ENCODE measurements at places on chromosomes 5 and 9.

- DNase-seq, result no peak
Observed at GRCh38 chr5:127392762-127393161, 102.2 kb downstream of the MEGF10 start.

DNA sequence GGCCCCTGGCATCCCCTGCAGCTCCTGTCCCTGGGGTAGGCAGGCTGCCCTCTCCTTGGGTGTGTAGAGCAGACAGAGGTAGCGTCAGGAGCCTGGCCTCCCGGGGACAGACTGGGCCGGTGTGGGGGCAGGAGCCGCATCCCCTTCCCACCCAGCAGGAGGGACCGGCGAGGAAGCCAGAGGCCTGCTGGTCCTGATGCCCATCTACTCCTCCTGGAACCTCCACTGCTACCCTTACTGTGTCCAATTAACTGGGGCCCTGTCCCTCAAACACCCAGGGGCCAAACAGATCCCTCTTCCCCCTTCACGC is 15.6 kb downstream of the RALGDS start:
- no peak for DNase-seq

DNA sequence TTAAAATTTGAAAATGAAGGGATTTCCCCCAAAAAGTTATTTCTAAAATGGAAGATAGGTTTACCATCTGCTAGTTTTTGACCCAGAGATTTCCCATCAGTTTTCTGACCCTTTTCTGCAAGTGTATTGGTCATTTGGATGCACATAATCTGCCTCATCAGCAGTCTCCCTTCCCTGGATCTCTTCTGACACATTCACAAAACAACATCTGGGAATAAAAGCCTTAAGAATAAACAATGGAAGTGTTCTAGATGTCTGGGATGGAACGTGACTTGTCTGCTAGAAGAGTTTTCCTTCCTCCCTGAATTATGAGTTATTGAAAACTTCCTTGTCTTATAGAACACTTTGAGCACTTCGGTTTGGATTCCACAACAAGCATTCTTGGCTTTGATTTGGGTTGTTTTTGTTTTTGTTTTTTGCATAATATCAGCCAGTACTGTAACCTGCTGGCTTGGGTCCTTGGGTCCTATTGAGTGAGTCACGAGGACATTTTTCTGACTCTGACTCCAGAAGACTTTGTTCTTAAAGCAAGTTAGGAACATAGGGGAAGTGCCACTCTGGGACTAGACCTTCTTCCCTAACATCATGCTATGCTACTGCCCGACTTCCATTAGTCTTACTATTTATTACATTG is 18.2 kb upstream of the ESM1 start:
- no peak for DNase-seq

DNA sequence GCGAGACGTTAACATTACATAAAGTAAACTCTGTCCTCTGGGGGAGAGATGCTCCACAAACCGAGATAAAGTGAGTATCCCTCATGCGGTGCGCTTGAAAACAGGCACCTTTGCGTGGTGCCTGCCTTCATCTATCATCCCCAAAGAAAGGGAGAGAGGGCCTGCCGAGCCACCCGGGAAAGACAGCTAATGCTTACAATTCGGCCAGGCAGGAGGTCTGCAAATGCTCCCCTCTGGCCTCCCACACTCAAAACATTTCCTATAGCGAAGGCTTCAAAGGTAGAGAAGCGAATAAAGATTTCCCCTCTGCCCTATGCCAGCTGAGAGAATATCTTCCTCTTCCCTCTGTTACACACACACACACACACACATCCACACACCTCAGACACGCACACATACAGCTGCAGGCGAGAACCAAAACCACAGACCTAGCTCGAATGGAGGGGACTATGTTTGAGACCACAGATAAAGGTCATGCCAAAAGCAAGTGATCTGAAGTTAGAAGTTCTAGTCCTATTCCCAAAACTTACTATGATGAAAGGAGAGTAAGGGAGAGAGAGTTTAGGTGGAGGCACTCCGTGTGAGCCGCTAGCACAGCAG is 132.8 kb downstream of the CRB2 start:
- DNase-seq, result no peak

DNA sequence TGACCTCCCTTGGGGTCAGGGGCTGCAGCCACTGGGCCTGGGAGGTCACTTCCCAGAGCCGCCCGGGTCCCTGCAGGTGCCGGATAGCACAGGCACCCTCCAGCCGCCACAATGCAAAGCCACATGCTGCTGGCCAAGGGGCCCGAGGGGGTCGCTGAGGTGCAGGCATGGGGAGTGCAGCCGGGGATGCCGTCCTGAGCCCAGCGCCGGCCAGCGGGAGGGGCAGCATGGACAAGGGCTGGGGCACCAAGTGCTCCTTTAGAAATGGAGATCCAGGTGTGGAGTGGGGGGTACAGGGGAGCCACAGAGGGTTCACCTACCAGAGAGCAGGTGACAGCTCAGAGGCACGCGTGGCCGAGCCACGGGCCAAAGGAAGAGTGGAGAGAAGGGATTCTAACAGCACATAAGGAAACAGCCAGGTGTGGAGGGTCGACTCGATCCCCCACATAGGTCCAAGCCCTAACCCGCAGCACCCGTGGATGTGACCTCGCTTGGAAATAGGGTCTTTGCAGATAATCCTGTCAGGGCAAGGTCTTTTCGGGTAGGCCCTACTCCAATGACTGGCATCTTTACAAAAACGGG is 24.7 kb downstream of the ZDHHC11B start:
- DNase-seq, result no peak

- no peak for DNase-seq
Observed at GRCh38 chr9:119483153-119483552, 113.9 kb upstream of the BRINP1 start.

- DNase-seq, result no peak
Observed at GRCh38 chr5:54689411-54690251, 172.1 kb downstream of the SNX18 start.

- DNase-seq, result no peak
Observed at GRCh38 chr5:127417528-127417927, 99.9 kb upstream of the PRRC1 start.

DNA sequence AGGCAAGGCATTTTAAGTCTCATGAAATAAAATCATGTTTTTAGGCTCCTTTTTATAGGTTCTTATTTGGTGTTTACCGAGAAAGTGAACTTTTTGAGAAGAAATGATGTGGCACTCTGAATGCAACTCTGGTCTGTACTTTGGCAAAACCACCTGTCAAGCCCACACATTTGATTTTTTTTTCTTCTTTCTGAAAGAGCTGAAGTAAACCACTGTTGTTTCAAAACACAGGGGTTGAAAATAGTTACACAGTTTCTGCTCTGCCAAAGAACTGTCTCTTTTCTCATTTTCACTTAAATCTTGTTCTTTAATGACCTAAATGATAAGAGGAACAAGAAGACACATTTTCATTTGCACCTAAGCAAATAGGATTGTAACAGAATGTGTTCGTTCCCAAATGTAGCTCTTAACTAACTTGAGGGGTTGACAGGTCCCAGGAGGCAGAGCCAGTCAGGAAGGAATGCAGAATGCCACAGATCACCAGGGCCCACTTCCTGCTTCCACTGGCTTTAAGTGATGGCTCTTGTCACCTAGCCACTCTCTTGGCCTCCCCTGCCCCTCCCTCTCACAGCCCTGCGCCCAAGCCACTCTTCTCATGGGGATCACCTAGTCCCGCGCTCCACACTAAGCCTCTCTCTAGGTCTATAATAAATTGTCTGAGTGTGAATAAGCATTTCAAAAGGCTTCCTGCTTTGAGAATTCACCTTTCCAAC is 47.3 kb downstream of the MED27 start:
- no peak for DNase-seq

All from stimulated activated CD4-positive, alpha-beta T cell treated with anti-CD3 and anti-CD28 coated beads, Interleukin-1b, Interleukin-23, amount 100 ng/mL, for 24 hours (primary cell).